ENCODE measurements at places on chromosomes 16 and 17. TPM values are rescaled to one million over a fixed set of nuclear protein-coding genes. Genes with fewer than 3 reads are reported as not detected.

GRCh38 chr17:68349157-68349556, 57.9 kb downstream of the ARSG start:
- DNase-seq, result no peak

The IL4R gene
- total RNA-seq, result 14.0 TPM

The KCNJ18 gene
- not detected for total RNA-seq

GRCh38 chr17:42891539-42892152, 9.0 kb upstream of the G6PC1 start:
- DNase-seq, result no peak

DNA sequence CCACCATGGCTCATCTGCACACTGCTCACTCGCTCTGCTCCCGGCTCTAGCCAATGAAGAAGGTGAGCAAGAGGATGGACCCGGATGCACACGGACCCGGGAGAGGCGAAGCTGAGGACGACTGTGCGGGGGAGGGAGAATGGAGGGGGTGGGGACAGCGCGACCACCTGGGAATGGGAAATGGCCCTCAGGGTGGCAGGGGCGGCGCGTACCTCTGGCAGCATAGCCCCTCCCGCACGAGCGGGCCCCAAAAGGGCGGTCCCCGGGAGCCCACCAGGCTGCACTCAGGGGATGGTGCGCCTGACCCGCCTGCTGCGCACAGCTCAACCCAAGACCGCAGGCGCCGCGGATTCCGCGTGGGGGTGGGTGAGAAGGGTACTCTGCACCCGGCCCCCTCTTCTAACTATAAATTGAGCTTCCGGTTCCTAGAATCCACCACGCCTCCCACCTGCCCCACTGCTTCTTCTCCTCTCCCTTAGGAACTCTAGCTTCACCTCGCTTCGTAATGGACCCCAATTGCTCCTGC, 6.1 kb downstream of the MT1H start:
- DNase-seq, result no peak

Data from skin of body (tissue), 3 donors.